Stimulated activated CD4-positive, alpha-beta T cell treated with anti-CD3 and anti-CD28 coated beads, Interleukin-15, amount 100 ng/mL, for 24 hours (primary cell): ENCODE measurements at places on chromosomes 6 and 20.
A peak's percentile ranks its signal among the peaks of the same experiment; 100 is the strongest.

DNA sequence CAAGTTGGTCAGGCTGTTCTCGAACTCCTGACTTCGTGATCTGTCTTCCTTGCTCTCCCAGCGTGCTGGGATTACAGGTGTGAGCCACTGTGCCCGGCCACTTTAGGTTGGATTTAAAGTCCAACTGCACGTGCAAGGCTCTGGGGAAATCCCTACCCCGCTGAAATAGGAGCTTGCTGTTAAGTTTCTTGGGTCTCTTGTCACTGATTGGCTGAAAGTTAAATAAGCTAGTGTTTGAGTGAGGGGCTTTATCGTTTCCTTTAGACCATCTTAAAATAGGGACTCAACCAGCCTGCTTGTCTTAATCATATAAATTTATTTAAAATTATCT is 11.1 kb upstream of the SERINC1 start:
- DNase-seq, result no peak

DNA sequence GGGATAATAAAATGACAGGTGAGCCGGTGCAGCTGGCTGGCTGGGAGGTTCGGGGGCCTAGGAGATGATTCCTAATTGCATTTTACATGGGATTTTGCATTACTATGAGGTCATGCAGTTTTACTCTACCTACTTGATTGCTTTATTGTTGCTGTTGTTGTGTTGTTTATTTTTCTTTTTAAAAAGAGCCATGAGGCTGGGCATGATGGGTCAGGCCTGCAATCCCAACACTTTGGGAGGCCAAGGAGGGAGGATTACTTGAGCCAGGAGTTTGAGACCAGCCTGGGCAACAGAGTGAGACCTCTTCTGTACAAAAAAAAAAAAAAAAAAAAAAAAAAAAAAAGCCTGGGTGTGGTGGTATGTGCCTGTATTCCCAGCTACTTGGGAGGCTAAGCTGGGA is 104.8 kb downstream of the GJA1 start:
- DNase-seq, result no peak

- no peak for DNase-seq
These were observed 256.8 kb downstream of the QKI start for GRCh38 chr6:163671355-163671754.

DNA sequence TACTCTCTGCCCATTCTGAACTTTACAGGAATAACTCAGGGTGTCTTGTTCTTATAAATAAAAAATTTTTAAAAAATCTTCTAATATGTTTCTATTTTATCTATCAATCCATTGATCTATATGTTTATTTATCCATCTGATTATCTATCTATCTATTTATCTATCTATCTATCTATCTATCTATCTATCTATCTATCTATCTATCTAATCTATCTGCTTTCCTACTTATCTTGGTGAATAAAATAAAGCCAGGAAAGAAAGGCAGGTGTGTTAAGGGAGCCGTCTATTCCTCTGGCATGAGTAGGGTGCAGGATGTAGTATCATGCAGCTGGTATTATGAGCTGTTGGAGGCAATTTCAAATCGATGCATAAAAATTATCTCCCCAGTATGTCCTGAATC is 153.0 kb downstream of the FOXA2 start:
- no peak for DNase-seq

DNA sequence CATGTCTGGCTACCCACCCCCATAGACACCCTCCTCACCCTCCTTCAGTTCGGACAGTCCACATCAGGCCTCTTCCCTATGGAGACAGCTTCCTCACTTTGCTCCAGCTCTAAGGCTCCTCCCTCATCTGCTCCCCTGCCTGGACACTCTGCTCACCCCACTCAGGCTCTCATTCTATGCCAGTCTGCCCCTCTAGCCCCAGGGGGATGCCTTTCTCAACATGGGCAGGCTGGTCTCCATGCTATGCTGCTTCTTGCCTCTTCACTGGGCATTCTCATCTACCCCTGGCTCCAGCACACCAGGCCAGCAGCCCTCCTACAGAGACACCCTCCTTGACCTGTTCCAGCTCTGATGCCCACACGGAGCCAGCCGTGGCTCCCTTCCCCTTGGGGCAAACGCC is at the start of gene WFDC8:
Gene WFDC8 (minus strand): TSS at position 101 of the 400 bp plus-strand sequence. CDS start 37 bp downstream, at position 64.
- no peak for DNase-seq

DNA sequence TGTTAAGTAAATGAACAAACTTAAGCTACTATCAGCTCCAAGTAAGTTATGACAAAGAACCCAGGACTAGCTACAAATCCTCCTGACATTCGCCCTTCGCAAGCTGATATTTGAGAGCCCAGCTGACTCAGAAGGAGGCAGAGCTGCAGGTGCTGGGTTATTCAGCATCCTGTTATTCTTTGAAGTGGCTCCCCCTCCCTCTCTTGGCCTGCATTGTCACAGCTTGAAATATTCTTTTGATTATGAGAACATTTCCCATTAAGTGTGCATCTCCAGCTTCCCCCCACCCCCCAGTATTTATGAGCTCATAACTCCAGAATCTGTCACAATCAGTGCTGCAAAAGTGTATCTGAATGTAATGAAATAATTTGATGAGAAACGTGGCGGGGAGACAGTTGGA is 78.8 kb upstream of the RALY start:
- DNase-seq, result peak; percentile 37

GRCh38 chr20:6940048-6940447 is 172.6 kb downstream of the BMP2 start:
- DNase-seq, result no peak

DNA sequence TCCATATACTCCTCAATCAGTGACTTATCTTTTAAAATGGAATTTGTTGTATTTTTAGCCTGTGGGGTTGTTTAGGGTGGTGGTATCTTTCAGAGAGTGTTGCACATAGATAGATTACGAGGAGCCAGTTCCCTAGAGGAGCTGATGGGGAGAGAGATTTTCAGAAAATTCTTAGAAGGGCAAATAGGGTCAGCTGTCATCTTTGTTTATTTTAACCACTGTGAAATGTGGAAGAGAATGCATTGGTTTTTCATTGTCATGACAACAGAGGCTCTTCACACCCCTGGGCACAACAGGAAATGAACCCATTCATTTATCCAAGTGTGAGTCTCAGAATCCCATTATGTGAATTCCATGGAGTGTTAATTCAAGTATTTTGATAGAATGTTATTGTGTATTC is 188.4 kb downstream of the JARID2 start:
- DNase-seq, result no peak

DNA sequence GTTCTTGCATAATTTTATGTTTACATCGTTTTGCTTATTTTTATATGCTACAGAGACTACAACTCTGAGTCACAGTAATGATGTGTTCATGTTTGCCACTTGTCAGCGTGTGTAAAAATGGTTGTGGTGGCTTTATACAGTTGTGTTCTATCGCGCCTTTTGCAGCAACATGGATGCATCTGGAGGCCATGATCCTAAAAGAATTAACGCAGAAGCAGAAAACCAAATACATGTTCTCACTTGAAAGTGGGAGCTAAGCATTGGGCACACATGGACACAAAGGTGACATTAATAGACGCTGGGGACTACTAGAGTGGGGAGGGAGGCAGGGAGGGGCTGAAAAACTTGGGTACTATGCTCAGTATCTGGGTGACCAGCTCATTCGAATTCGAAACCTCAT is 996 bp upstream of the SEC23B start:
- DNase-seq, result peak; percentile 24

GRCh38 chr6:169723991-169724493 is 258 bp downstream of the PHF10 start:
- DNase-seq, result peak; percentile 49

- no peak for DNase-seq
These were observed 2.4 kb downstream of the PHF3 start for GRCh38 chr6:63637865-63638445.

GRCh38 chr6:156559162-156559690 is 218.0 kb upstream of the ARID1B start:
- no peak for DNase-seq

DNA sequence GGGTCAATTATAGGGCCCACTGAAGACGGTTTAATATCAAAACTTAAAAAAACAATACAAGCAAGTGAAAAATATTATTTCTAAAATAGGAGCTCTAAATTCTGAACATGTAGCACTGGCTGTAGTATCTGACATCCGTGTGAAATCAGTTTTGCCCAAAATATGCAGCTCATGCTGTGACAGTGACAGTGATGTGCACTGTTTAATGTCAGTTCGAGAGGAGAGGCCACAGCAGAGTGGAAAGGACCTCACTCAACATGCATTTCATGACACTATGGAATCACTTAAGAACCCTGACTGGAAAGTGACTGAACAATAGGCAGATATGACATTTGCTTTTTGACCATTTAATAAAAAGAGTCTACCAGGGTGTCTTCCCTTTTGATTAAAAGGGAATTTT is 397.0 kb downstream of the FRK start:
- DNase-seq, result no peak

DNA sequence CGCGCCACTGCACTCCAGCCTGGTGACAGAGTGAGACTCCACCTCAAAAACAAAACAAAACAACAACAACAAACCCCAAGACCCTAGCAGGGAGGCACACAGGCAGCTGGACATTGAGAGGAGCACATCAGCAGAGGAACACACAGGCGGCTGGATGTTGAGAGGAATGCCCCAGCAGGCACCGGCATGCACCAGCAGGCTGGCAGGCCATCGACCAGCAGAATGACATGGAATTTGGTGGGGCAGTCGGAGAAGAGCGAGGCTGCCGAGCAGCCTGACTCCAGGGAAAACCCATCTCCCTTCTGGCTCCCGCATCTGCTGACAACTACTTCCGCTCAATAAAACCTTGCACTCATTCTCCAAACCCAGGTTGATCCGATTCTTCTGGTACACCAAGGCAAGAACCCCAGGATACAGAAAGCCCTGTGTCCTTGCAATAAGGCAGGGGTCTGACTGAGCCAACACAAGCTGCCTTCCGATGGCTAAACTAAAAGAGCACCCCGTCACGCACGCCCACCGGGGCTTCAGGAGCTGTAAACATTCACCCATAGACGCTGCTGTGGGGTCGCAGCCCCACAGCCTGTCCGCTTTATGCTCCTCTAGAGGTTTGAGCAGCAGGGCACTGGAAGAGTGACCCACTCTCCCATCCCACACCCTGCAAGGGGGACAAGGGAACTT is 60.2 kb downstream of the SLC22A23 start:
- no peak for DNase-seq

DNA sequence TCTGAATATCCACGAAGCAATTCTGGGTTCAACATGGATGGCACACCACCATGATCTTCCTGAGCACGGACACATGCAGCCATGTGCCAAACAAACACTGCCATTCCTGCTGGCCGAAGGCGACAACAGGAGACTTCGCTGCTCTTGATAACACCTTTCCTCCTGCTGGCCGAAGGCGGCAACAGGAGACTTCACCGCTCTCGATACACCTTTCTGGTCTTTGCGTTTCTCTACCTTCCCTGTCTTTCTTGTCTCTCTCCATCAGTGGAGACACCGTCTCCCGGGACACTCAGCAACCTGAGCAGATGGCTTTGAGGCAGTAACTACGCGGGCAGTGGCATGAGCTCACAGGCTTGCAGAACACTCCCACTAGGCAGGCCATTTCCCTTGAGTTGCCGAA is 54.9 kb upstream of the MPC1 start:
- no peak for DNase-seq

- DNase-seq, result no peak
These were observed 192.2 kb downstream of the GJA10 start for GRCh38 chr6:90086517-90086916.

GRCh38 chr6:21023210-21023609 is 489.0 kb downstream of the CDKAL1 start:
- DNase-seq, result no peak

DNA sequence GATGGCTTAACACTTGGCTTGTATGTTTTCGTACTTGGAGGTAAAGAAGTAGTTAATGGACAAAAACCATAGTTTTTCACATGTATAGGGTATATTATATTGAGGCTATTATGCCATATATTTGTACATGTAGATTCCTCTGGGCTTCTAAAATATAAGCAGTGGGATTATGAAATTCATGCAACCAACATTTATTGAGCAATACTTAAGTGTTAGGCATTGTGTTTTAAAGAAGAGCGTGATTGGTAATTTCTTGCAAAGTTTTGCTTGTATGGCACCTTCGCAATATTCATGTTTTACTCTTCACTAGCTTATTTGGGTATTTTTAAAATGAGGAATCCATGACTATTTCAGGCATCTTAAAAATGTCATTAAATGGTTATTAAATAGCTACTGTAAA is 2.5 kb downstream of the TULP4 start:
- no peak for DNase-seq

GRCh38 chr20:5719861-5720403 is 30.3 kb upstream of the SHLD1 start:
- DNase-seq, result no peak

GRCh38 chr6:33621711-33622388 is 728 bp downstream of the ITPR3 start:
- DNase-seq, result peak; percentile 59

DNA sequence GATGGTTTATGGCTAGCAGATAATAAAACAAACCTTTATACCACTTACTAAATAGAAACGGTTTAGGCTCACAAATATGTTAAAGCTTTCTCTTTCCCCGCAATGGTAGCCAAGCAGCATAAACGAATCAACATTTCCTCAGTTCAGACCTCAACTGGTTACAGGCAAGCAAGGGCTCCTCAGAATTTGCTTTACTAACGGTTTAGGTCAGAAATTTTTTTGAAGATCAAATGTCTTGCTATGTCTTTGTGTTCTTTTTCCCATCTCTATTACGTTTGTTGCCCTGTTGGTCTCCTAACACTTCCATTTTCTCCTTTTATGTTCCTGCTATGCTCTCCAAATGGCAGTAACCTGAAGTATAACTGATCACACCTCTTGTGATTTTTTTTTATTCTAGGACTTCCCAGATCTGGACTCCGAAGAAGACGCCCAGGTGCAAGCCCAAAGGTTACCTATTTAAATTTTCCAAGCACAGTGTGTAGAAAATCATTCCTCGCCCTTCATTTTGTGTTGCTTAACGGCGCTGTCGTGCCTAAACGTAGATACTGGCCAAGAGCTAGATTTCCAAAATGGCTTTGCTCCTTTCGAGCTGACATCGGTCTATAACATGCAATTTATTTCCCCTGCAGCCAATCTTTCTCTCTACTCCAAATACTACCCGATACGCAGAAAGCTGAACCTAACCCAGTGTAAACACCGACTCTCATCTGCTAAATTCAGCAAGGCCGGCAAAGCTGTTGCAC is 717 bp upstream of the ASF1A start:
- DNase-seq, result peak; percentile 39

- DNase-seq, result no peak
These were observed 30.7 kb upstream of the NANP start for GRCh38 chr20:25654487-25654886.

GRCh38 chr6:111980143-111980542 is 73.8 kb upstream of the CCN6 start:
- no peak for DNase-seq
